Thoracic aorta (tissue), 2 donors: ENCODE measurements at places on chromosomes 16 and 17. TPM values are rescaled to one million over a fixed set of nuclear protein-coding genes. Genes with fewer than 3 reads are reported as not detected.

Gene SKAP1
- total RNA-seq, result 2.6 TPM

Gene ABI3
- total RNA-seq, result 8.9 TPM

Gene C17orf78
- not detected for total RNA-seq

Gene TBC1D3K
- total RNA-seq, result not detected

DNA sequence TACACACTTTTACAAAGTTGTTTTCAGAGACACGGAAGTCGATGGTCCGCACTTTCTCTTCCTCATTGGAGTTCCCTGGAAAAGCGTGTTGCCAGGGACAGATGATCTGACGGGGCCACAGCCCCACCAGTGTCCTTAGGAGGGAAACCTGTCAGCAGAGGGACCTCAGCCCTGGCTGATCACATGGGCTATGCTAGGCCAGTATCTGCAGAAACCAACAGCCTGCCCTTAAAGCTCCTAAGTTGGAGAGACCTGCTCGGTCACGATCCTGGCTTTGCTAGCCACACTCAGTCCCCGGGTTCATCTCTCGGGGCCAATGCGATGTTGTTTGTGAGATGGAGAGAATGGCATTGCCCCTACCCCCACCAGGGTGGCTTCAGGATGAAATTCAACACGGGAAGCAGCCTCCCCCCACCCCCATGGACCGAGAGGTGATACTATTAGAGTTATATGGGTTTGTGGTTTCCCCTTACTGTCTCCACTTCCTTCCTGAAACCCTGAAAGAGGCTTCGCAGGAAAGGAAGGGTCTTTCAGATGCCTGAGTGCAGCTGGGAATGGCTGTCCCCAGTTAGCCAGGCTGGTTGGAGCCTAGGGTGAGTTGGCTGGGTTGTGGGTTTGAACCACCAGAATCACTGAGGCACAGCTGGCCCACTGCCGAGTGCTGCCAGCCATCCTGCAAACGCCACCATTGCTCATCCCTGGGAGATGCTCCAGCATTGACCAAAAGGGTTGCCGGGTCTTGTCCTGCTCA lies 16.6 kb downstream of the RMI2 start:
- no peak for DNase-seq

GRCh38 chr17:35423761-35424160 lies 8.5 kb downstream of the SLFN12 start:
- DNase-seq, result no peak

- DNase-seq, result no peak
These were observed 210.2 kb downstream of the MSI2 start for GRCh38 chr17:57466521-57466920.

DNA sequence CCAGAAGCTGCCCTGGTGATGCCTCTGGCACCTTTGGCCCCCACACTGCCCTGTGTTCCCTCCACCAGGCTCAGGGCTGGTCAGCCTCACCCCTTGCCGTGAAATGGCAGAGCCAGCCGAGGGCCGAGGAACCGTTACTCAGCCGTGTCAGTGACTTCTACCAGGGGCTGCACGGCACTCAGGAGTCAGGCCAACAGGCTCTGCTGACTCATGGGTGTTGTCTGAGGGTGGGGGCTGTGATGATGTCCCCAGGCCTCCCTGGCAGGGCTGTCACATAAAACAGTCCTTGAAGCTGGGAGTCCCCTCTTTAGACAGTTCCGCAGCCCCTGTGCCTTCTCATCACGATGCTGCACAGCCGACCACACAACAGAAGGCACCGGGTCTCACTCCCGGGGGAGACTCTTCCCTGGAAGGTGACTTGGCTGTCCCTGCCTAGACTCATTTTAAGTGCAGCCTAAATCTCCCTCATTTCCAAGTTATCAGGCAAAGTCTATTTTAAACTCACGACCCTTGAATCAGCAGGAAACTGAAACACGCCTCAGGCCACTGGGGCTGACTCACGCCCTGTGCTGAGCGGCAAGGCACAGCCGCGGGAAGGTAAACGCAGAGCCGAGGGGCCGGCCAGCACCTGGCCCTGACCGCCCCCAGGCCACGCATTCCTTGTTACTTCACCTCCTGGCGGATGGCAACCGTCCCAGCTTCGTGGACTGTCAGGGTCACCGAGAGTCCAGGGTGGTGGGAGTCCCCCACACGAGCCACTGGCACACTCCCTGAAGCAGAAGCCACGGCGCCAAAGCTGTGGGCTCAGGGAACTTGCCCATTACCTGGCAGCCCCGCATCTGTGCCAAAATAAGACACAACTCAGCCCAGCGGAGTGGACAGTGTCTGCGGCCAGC lies 102.6 kb downstream of the ZNF778 start:
- DNase-seq, result peak; percentile 64

- DNase-seq, result no peak
These were observed 14.9 kb downstream of the NAGPA start for GRCh38 chr16:5018793-5019192.

DNA sequence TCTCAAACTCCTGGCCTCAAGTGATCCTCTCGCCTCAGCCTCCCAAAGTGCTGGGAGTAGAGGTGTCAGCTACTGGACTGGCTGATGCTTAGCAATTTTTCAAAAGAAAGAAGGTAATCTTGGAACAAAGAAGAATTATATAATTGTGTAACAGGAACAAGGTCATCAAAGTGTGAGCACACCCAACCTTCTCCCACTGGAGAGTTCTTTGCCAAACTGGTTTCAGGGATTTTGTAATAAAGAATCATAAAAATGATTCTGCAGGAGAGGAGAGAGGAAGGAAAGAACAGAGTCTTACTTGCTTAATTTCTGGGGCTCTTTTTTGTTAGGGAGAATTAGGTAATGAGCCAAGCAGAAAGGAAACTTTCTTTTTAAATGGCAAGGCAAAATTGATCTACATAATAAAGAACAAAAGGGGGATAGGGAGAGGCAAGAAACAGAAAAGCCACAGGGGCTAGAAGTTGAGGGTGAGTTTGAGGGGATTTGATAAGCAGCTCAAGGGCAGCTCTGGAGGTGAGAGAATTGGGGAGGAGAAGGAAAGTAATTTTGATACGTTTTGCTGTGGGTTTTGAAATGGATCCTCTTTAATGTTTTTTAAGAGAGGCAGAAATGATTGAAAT lies 21.3 kb downstream of the CHD9NB start:
- no peak for DNase-seq

DNA sequence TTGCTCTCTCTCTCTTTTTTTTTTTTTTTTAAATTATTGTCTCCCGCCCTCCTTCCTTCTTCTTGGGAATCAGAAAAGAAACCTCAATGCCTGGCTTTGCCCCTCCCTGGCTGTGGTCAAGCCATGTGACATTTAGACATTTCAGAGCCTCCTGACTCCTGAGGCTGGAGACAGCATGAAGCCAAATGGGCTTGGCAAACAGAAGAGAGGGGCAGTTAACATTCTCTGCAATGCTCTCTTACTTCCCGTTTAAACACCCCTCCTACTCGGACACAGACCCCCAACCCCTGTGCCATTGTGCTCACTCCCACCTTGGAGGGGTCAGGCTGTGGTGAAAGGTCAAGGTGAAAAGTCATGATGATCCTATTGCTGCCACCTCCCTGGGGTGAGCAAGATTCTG lies 14.7 kb upstream of the MEOX1 start:
- DNase-seq, result no peak

DNA sequence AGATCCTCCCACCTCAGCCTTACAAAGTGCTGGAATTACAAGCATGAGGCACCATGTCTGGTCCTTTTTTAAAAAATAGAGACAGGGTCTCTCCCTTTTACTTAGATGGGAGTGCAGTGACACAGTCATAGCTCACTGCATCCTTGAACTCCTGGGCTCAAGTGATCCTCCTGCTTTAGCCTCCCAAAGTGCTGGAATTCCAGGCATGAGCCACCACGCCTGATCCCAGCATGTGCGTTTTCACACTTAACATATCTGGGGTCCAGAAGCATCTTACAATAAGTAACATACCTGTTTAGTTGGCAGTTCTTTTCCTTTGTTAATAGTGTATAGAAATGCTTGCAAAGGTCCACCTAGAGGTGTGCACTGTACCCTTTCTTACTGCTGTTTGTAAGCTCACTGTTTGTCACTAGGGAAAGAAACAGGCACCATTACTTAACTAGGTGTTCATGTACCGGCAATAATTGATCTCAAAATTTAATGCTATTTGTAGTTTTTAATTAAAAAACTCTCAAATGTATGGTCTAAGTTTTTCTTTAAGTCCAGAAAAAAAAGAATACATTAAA lies 221.7 kb downstream of the RPTOR start:
- DNase-seq, result no peak

GRCh38 chr17:74770498-74771318 lies 5.4 kb downstream of the NAT9 start:
- DNase-seq, result no peak

DNA sequence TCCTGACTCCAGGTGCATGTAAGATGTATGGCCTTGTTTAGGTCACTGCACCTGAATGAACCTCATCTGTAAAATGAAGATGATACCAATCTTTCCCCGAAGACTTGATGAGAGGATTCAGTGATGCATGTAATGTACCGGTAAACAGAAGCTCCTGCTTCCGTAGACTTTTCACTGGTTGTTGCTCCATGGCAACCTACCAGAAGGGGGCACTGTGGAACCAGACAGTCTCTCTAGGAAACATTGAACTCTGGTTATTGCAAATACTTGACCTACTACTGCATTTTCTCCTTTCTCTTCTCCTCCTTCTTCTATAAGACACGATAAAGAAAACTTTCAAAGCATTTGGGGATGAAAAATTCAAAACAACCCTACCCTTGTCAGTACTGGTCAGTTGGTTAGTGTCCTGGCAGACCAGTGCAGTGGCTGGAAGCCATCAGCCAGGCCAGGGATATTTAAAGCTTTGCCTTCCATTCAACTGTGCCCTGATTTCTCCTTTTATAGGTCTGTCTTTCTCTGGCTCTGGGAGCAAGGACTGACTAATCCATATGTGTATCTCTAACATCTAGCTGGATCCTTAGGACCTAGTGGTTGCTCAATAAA lies 667.4 kb upstream of the SALL1 start:
- DNase-seq, result no peak
